Glomerular endothelial cell (primary cell): ENCODE measurements at places on chromosomes 13 and 19. TPM values are rescaled to one million over a fixed set of nuclear protein-coding genes. Genes with fewer than 3 reads are reported as not detected.

The GIPC3 gene
- 3.2 and 6.1 TPM in 2 replicates for total RNA-seq

The OR10H3 gene
- total RNA-seq = not detected in 2 replicates

The SHD gene
- not detected in 2 replicates for total RNA-seq

The PRR12 gene
- total RNA-seq = 13.4 and 26.1 TPM in 2 replicates

The BRME1 gene
- total RNA-seq = 0.15 and 1.4 TPM in 2 replicates

The HSD11B1L gene
- 20.2 and 28.2 TPM in 2 replicates for total RNA-seq

The RNF113B gene
- not detected in 2 replicates for total RNA-seq

The ADGRL1 gene
- total RNA-seq = 8.3 and 11.4 TPM in 2 replicates

The CATSPERD gene
- not detected in 2 replicates for total RNA-seq

The SERPINE3 gene
- total RNA-seq = 0.12 TPM in 1 of 2 replicates, not detected in the other

The NCR1 gene
- not detected in 2 replicates for total RNA-seq

The MAST1 gene
- 0.64 and 3.2 TPM in 2 replicates for total RNA-seq

The ZNF497 gene
- 0.58 and 1.2 TPM in 2 replicates for total RNA-seq

The GAS6 gene
- 134 and 165 TPM in 2 replicates for total RNA-seq

The SRRM5 gene
- total RNA-seq = 0.29 TPM in 1 of 2 replicates, not detected in the other

The CABP5 gene
- not detected in 2 replicates for total RNA-seq

The ZNF835 gene
- 0.18 and 0.34 TPM in 2 replicates for total RNA-seq

The TLE6 gene
- 0.58 and 0.88 TPM in 2 replicates for total RNA-seq

The NALCN gene
- total RNA-seq = 2.3 and 2.5 TPM in 2 replicates
